ENCODE measurements at places on chromosomes 2 and 18.

GRCh38 chr2:127453392-127454171 lies 35.4 kb downstream of the PROC start:
- peak; percentile 17 for DNase-seq

GRCh38 chr2:135909976-135910375 lies 33.7 kb upstream of the MCM6 start:
- peak; percentile 1 for DNase-seq

DNA sequence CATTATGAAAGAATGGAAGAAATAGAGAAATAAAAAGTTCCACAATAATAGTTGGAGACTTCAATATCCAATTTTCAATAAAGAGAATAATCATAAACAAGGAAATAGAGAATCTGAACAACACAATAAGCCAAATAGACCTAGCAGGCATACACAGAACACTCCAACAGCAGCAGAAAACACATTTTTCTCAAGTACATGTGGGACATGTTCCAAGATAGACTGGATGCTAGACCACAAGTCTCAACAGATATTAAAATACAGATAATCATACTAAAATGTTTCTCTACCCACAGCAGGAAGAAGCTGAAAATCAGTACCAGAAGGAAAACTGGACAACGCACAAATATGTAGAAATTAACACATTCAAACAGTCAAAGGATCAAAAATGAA lies 113.9 kb downstream of the USP34 start:
- DNase-seq = peak; percentile 84

DNA sequence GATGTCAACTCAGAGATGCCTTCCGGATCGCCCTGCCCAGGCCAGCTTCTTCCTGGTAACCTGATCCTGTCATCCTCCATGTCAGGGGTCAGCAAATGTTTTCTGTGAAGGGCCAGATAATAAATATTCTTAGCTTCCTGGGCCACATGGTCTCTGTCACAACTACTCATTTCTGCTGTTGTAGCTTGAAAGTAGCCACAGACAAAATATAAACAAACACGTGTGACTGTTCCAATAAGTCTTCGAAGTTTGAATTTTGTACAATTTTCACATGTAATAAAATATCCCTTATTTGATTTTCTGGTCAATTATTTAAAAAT lies 35.8 kb downstream of the ANXA4 start:
- DNase-seq = no peak

- DNase-seq = no peak
These were observed 524.7 kb upstream of the CNTNAP5 start for GRCh38 chr2:123500346-123500745.

DNA sequence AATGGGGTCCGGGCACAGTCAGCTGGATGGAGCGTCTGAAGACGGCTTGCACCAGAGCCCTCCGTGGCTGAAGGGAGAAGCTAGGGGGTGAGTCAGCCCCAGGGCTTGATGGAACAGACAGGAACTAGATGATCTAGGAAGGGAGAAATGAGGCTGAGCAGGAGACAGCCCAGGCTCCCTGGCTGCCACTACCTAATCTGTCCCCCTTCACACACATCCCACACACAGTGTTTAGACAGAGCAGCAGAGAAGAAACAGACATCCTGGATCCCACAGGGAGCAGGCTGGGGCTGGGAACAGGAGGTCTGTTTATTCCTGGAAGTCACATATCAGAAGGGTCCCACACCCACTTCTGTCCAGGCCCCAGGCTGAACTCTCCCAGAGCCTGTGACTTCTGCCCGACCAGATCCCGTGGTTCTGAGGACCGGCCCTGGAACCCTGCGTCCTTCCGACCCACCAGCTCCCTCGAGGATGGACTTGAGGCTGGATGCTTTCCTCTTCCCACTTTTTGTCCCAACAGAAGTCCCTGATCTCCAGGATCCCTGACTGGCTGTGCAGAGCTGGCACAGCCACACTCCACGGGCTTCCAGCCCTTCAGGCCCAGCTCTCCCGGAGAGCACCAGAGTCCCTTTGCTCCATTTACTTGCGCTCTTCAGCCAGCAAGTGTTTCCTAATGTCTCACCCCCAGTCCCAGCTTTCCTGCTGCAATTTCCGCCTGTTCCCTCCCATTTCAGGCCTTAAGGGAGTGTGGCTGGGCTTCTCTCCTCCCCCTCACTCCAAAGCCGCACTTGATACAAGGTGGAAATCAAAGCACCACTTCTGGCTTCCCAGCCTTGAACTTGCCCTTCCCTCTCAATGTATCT lies 1.5 kb upstream of the GPBAR1 start:
- DNase-seq = peak; percentile 97

GRCh38 chr18:76382275-76382674 lies 112.8 kb downstream of the ZNF516 start:
- no peak for DNase-seq

DNA sequence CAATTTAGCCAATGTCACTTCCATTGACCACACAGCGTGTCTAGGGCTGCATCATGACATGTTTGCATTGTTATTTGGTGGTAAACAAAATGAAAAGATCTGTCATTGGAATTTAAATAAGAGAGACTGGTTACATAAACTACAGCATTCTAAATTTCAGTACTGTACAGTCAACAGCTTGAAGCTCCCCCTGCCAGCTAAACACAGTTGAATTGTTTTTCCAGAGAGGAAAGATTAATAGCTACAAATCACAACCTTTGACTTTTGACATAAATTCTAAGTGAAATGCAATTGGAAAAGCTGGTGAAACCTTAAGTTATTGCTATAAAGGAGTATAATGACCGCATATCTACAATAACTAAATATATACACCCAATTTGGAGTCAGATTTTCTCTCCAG lies 1600.0 kb upstream of the ACVR2A start:
- peak; percentile 3 for DNase-seq

DNA sequence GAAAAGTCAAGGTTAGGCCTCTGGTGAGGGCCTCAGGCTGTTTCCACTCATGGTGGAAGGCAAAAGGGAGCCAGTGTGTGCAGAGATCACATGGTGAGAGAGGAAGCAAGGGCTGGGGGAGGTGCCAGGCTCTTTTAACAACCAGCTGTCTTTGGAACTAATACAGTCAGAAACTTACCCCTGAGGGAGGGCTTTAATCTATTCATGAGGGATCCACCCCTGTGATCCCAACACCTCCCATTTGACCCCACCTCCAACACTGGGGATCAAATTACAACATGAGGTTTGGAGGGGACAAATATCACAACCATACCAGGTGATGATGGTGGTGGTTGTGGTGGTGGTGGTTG lies 10.9 kb downstream of the POLI start:
- no peak for DNase-seq

DNA sequence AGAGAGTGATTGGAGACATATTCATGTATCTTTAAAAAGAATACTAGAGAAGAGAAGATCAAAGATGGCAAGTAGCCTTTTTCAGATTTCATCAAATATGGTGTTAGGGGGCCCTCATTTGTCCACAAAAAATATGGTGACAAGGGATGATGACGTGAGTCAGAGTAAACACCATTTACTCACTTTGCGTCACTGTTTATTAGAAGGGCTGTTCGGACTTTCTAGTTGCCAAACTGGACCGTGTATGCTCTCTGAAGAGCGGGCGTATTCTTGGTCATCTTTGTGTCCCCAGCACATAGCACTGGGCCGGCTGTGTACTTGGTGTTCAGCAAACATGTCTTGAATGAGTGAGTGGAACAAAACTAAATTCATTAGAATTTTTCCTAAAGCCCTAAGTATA lies 37.5 kb downstream of the TTC39C start:
- peak; percentile 11 for DNase-seq

- no peak for DNase-seq
These were observed 124.5 kb downstream of the VAPA start for GRCh38 chr18:10038268-10038667.

DNA sequence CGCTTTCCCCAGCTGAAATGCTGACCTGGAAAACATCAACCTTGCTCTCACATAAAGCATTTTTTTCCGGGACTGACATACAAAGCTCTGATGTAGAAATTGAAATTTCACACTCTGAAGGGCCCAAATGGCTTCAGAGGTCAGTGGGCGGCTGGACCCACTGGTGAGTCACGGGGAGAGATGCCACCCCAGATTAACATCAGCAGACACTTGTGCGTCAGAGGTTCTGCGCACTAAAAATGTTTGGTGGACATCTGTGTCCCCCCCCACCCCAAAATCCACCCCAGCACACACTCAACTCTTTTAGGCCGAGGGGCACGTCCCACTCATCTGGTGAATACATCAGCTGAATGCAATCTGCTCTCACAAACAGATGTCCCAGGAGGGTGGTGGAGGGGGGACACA lies 208.9 kb downstream of the ASB1 start:
- peak; percentile 91 for DNase-seq

GRCh38 chr2:42025151-42025582 lies 22.7 kb upstream of the PKDCC start:
- peak; percentile 50 for DNase-seq

DNA sequence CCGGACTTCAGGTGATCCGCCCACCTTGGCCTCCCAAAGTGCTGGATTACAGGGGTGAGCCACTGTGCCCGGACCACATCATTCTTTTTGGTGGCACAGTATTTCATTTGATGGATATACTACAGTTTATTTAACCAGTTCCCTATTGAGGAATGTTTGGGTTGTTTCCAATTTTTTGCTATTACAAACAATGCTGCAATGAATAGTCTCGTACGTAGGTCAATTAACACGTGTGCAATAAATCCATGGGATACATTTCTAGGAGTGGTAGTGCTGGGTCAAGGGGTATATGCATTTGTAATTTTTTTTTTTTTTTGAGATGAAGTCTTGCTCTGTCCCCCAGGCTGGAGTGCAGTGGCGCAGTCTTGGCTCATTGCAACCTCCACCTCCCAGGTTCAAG lies 28.4 kb upstream of the XPO1 start:
- no peak for DNase-seq

Data from fibroblast of villous mesenchyme (primary cell).